ENCODE measurements at places on chromosomes 1 and 21. TPM values are rescaled to one million over a fixed set of nuclear protein-coding genes. Genes with fewer than 3 reads are reported as not detected.

KRTAP12-2 gene
- not detected for total RNA-seq

TAS1R3 gene
- total RNA-seq: 0.21 TPM

- H3K27me3 ChIP-seq: no peaks in the 10 kb centered on the region
- H3K27ac ChIP-seq: no peak overlapping the region
- H3K4me1 ChIP-seq: peaks cover 14% of the 10 kb centered on the region
- no peak overlapping the region for H3K4me3 ChIP-seq
Measured at GRCh38 chr1:10515976-10516750, 41.4 kb downstream of the PEX14 start.

GRCh38 chr1:241800640-241801039 is 47.4 kb upstream of the EXO1 start:
- H3K27ac ChIP-seq: no peak overlapping the region
- DNase-seq: no peak
- H3K27me3 ChIP-seq: no peaks in the 10 kb centered on the region
- H3K4me1 ChIP-seq: no peaks in the 10 kb centered on the region
- no peak overlapping the region for H3K4me3 ChIP-seq

GRCh38 chr21:41805643-41806042 is 38.8 kb upstream of the RIPK4 start:
- no peak overlapping the region for H3K4me3 ChIP-seq
- no peak overlapping the region for H3K27ac ChIP-seq
- peaks cover 61% of the 10 kb centered on the region for H3K36me3 ChIP-seq
- no peaks in the 10 kb centered on the region for H3K27me3 ChIP-seq
- no peaks in the 10 kb centered on the region for H3K4me1 ChIP-seq

GRCh38 chr1:74780594-74780993 is 47.6 kb downstream of the TYW3 start:
- H3K4me1 ChIP-seq: no peaks in the 10 kb centered on the region
- no peaks in the 10 kb centered on the region for H3K36me3 ChIP-seq
- H3K27me3 ChIP-seq: no peaks in the 10 kb centered on the region
- no peak overlapping the region for H3K4me3 ChIP-seq
- no peak overlapping the region for H3K27ac ChIP-seq
- DNase-seq: no peak

DNA sequence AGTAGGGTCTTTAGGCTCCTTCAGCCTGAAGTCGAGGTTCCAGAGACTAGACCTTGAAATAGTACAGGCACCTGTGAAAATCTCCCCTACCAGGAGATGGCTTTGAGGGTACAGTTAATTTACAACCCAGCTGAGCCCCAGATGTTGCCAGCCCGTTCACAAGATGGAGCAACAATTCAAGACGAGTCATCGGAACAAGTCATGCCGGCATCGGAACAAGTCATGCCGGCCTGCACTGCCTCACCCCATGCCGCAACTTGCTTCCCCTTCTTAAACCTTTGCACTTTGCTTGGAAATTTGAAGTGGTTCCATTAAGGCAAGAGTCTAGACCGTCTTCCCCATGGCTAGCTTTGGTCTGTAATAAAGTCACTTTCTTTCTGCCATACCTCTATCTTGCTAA is 16.0 kb downstream of the HHAT start:
- no peak overlapping the region for H3K4me3 ChIP-seq
- H3K4me1 ChIP-seq: peaks cover 5% of the 10 kb centered on the region
- H3K27ac ChIP-seq: no peak overlapping the region
- no peaks in the 10 kb centered on the region for H3K27me3 ChIP-seq
- DNase-seq: no peak
- H3K36me3 ChIP-seq: no peaks in the 10 kb centered on the region

- no peaks in the 10 kb centered on the region for H3K4me1 ChIP-seq
- H3K27me3 ChIP-seq: no peaks in the 10 kb centered on the region
- DNase-seq: no peak
- no peaks in the 10 kb centered on the region for H3K36me3 ChIP-seq
- no peak overlapping the region for H3K4me3 ChIP-seq
- no peak overlapping the region for H3K27ac ChIP-seq
Measured at GRCh38 chr1:106435269-106435668, 621.2 kb upstream of the PRMT6 start.

DNA sequence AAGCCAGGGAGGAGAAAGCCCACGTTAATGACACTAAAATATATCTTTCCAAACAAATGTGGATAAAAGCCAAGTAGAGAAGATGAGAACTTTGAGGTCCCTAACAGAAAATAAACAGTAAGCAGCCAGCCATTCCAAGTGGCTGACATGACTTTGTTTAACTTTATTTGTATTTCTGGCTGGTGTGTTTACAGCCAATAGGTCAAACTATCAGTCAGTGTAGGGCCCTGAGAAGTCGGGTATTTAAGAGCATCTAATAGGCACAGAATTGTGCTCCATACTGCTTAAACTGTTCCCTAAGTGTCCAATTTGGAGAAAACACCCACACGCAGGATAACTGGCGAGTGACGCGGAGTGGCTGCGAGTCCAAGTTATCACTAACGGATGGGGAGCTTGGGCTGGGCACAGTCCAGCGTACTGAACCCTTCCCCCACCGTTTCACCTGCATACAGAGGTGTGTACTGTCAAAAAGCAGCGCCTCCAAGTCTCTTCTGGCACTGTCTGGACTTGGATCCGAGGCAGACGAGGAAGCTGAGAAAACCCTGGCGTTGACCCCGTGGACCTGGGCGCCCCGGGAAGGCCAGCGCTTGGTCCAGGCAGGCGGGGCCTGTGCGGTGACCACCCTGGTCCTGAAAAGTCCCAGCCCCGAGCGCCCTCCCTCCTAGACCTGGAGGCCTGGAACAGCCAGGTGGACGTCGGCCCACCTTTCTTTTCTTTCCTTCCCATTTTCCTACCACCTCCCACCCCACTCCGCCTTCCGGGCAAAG is 662 bp upstream of the LGALS8 start:
- peak overlapping the region; percentile 89 for H3K4me3 ChIP-seq
- H3K27me3 ChIP-seq: no peaks in the 10 kb centered on the region
- no peak for DNase-seq
- peaks cover 24% of the 10 kb centered on the region for H3K36me3 ChIP-seq
- peak overlapping the region; percentile 88 for H3K27ac ChIP-seq

GRCh38 chr1:151621351-151621750 is 9.5 kb downstream of the SNX27 start:
- H3K4me1 ChIP-seq: peaks cover 23% of the 10 kb centered on the region
- DNase-seq: no peak
- no peak overlapping the region for H3K4me3 ChIP-seq

- H3K36me3 ChIP-seq: no peaks in the 10 kb centered on the region
- H3K4me1 ChIP-seq: no peaks in the 10 kb centered on the region
- H3K4me3 ChIP-seq: no peak overlapping the region
- H3K27me3 ChIP-seq: no peaks in the 10 kb centered on the region
Measured at GRCh38 chr21:44649521-44650100, 3.4 kb downstream of the KRTAP10-11 start.

DNA sequence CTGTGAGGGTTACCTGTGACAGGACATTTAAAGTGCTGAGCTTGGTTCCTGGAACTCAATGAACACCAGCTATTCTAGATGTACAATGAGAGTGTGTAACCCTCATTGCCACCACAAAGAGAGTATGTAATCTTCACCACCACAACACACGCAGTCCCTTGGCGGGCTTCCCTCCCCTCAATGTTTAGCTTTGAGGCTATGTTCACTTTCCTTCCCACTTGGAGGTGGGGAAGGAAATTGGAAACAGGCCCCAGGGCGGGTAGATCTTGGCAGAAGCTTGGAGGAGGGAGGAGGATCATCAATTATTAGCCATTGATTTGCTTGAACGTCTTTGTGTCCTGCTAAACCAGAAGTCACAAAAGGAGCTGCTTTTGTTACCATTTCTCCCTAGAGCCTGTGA is 8.3 kb upstream of the COL16A1 start:
- H3K36me3 ChIP-seq: no peaks in the 10 kb centered on the region
- H3K27me3 ChIP-seq: no peaks in the 10 kb centered on the region
- no peak for DNase-seq
- no peaks in the 10 kb centered on the region for H3K4me1 ChIP-seq
- H3K27ac ChIP-seq: peak overlapping the region; percentile 94

DNA sequence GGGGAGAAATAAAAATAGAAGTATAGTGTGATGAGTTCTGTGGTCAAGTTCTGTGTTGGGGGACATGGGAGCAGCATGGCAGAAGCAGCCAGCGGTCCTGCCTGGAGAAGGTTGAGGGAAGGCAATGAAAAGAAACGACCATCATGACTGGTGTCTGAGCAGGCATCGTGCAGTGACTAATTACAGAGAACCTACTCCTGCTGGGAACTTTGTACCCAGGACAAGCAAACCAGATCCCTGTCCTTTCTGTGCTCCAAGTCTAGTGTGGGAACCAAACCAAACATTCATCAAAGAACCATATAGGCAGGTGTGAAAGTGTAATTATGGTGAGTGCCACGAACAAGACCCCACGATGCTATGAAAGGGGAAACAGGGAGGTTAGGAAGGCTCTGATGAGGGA is 25.8 kb downstream of the KIAA0040 start:
- no peaks in the 10 kb centered on the region for H3K4me1 ChIP-seq
- peaks cover 32% of the 10 kb centered on the region for H3K36me3 ChIP-seq
- H3K27me3 ChIP-seq: no peaks in the 10 kb centered on the region
- no peak for DNase-seq
- H3K4me3 ChIP-seq: no peak overlapping the region
- H3K27ac ChIP-seq: no peak overlapping the region

DNA sequence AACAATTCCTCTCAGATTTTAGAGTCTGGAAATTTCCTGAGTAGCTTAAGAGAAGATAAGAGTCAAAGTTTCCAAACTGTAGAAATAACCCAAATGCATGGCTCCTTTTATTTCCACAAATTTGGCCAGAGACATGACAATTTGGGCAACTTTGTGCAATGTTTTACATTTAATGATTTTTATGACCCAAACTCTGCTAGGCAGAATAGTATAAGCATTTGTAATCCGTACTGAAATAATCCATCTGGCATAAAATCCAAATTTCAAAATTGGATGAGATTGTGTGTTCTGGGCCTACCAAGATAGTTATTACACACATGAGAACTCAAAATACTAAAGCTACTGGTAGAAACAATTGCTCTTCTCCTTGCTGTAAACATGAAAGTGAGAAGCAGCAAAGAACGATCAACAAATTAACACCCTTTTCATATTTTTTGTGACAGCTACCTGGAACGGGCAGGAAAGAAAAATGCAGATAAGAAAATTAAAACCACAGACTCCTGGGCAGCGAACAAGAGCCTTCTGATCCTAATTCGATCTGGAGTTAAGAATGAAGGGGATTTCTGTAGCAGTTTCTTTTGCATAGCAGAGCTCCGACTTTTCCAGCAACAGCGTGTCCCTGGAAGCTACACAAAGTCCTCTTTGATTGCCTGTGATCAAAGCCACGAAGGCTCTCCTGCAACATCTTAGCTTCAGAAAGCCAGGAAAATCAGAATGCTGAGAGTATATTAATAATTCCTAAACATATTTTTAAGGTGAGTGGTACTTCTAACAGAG is 191.2 kb downstream of the GRIK1 start:
- DNase-seq: no peak
- H3K36me3 ChIP-seq: no peaks in the 10 kb centered on the region
- no peak overlapping the region for H3K4me3 ChIP-seq
- H3K27me3 ChIP-seq: no peaks in the 10 kb centered on the region

GRCh38 chr1:27238032-27238431 is 3.6 kb downstream of the WDTC1 start:
- H3K4me1 ChIP-seq: peaks cover 16% of the 10 kb centered on the region
- H3K4me3 ChIP-seq: no peak overlapping the region
- no peaks in the 10 kb centered on the region for H3K36me3 ChIP-seq
- no peak for DNase-seq

Measured in tibial nerve (tissue), 4 donors.